ENCODE measurements at places on chromosomes 4 and X. TPM values are rescaled to one million over a fixed set of nuclear protein-coding genes. Genes with fewer than 3 reads are reported as not detected.

DNA sequence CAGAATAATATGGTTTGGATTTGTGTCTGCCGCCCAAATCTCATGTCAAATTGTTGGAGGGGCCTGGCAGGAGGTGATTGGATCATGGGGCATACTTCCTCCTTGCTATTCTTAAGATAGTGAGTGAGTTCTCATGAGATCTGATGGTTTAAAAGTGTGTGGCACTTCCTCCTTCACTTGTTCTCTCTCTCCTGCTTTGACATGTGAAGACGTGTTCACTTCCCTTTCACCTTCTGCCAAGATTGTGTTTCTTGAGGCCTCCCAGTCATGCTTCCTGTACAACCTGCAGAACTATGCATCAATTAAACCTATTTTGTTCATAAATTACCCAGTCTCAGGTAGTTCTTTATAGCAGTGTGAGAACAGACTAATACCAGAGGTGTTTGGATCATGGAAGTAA is 325.7 kb upstream of the GIMD1 start:
- no peak for DNase-seq

- no peak for DNase-seq
These were observed 345.9 kb upstream of the NOCT start for GRCh38 chr4:138669479-138670315.

ETDA gene
- not detected for total RNA-seq

DNA sequence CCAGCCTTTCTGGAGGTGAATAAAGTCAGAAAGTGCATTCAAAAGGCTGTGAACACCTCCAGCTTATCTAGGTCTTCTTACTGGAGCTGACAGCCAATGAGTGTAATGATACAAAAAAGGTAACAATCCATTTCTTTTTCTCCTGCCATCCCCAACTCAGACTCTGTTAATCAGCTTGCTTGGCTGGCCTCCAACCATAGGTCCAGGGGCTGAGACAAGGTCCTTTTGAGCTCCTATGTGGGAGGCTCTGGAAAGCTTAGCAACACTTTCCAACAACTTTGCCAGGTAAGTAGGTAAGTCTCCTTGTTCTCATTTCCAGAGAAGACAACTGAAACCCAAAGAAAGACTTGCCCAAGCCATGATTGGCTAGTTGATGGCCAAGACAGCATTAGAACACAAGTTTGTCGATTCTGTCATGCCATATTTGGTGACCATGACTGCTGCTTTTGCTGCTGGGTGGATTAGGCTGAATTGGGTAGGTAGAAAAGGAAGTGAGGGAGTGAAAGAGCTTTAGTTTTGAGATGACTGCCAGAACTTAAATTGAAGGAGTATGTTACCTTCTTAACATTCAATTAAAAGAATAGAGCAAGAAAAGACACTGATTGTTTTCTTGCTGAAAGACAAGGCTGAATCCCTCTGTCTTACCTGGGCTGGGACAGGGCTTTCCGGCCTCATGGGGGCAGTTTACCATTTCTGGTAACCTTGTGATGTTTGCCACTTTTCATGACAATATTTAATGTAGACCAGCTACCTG is 22.8 kb downstream of the VSIG4 start:
- DNase-seq: no peak

GRCh38 chr4:20760053-20760452 is 59.8 kb downstream of the PACRGL start:
- DNase-seq: no peak

RHOXF1 gene
- not detected for total RNA-seq

CXCL11 gene
- total RNA-seq: not detected

DNA sequence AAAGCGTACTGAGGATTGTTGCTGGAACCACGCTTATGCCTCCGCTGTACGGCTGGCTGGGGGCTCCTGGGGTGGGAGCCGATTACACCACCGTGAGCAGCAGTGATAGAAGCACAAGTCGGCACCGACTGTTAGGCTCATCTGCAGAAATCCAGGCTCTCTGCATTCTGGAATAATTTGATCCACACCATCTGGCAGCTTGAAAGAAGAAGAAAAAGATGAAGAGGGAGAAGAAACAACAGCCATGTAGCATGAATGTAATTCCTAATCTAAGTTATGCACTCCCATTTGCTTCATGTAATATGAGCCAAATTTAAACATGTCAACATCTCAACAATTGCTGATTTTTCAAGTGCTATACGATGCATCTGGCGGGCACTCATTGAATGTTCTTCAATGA is 84.6 kb upstream of the DHX15 start:
- DNase-seq: no peak
